ENCODE measurements at places on chromosomes 3 and 15.

DNA sequence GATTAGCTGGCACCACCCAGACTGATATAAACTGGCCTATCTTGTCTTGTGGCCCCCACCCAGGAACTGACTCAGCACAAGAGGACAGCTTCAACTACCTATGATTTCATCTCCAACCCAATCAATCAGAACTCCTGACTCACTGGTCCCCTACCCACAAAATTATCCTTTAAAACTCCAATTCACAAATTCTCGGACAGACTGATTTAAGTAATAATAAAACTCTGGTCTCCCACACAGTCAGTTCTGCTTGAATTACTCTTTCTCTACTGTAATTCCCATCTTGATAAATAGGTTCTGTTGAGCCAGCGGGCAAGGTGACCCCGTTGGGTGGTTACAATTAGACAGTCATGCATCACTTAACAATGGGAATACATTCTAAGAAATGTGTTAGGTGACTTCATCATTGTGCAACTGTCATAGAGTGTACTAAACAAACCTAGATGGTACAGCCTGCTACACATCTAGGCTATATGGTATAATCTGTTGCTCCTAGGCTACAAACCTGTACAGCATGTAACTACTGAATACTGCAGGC is 48.1 kb upstream of the MAP4 start:
- DNase-seq = no peak

DNA sequence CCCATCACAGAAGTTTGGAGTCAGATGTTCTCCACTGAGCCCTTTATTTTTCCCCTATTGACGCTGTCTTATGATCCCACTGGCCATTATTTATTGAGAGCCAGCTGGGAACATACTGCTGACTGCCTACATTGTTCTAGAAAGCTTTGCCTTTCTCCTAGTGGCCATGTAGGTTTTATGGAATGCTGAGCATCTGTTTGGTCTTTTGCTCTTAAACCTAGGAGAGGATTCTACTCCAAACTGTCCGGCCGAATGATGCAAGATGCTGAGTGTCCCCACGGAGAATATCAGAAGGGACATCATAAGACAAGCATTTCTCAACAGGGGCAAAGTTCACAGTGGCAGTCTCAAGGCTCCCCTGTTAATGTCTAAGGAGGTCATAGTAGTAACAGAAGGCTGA is 171.4 kb downstream of the ARRDC4 start:
- DNase-seq = no peak

DNA sequence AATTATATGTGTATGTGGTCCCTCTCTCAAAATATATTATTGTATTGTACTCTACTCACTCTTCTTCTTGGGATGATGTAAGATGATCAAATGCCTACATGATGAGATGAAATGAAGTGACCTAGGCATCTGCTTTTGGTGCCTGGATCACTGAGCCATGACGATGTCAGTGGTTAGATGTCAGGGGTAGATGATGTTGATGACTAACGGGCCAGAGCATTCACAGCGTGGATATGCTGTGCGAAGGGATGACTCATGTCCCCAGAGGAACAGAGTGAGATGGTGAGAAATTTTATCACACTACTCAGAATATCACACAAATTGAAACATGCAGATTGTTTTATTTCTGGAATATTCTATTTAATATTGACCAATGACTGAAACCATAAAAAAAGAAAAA is 233.9 kb upstream of the CADM2 start:
- no peak for DNase-seq

DNA sequence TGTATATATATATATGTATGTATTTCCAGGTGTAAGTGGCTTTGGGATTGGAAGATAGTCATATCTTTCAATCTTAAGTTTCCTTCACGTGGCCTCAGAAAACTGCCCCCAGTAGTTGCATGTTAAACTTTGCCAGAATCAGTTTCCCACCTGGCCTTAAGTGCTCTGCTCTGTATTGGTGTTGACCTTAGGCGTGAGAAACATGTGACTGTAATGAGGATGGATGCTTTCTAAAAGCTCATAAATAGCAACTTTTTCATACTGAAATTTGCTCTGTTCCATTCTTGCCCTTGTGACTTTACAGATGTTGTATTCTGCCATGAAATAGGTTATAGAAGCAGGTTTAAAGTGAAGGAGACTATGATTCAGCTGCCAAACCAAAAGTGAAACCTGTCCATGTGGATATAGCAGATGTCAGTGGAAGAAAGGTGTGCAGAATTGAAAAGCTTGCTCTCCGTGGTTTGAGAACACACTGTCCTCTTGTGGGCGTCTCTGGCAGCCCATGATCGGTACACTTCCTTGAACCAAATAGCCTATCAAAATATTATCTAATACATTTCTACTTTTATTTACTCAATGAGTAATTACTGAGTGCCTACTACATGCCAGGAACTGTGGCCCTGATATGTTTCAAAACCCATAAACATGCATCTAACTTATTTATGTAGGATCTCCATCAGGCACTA is 15.8 kb downstream of the SCG5 start:
- DNase-seq = no peak

DNA sequence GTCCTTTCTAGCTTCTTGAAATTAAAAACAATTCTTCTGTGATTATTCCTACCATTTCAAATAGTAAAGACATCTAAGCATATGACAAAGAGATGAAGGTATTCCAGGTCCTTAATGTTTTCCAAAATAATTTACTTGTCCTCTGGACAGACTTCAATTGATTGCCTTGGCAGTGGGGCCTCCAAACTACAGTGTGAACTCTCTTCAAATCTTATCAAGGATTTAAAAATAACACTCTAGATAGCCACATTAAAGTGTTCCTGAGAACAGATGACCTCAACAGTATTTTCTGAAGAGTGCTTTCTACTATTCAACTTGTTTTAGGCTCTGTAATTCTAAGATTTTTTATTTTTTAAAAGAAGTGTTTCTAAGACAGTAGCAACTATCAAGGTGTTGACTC is 7.9 kb upstream of the MLF1 start:
- no peak for DNase-seq

DNA sequence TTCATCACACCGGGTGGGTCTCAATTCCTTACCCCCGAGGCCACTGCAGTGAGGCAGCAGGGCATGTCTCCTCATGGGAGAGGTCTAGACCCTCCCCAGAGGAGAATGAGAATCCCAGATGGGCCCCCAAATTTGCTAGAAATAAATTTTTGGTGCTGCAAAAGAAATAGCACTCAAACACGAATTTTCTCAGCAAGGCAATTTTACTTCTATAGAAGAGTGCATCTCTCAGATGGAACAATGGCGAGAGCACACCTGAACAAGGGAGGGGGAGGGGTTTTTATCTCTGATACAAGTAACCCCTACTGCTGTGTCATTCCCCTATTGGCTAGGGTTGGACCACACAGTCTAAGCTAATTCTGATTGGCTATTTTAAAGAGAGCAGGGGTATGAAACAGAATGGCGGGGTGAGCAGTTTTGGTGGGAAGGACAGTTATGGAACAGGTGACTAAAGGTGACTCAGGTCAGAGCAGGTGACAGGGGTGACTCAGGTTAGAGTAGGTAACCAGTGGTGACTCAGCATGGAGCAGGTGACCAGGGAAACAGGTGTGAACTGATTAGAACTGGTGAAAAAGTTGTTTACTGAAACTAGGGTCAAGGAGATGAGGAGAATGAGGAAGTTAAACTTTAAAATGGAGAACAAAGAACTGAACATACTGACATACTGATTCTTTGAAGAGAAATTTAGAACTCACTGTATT is 93.0 kb upstream of the WNT7A start:
- DNase-seq = no peak

DNA sequence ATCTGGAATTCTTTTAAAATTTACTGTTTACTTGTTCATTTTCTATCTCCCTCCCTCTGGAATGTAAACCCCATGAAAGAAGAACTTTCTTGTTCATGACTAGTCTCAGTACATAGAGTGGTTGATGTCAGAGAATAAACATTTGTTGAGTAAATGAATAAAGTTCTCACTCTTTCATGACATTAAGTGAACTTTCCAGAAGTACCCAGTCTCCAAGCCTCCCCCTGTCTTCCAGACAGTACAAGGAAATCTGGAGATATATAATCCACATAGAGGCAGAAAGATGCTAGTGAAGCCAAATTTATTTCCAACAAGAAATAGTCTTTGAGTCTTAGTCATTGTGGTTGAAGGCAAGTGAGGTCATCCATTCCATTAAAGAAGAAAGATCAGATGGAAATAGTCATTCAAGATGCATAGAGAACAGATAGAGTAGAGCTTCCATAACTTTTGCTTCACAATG is 71.5 kb upstream of the GALNT15 start:
- no peak for DNase-seq

DNA sequence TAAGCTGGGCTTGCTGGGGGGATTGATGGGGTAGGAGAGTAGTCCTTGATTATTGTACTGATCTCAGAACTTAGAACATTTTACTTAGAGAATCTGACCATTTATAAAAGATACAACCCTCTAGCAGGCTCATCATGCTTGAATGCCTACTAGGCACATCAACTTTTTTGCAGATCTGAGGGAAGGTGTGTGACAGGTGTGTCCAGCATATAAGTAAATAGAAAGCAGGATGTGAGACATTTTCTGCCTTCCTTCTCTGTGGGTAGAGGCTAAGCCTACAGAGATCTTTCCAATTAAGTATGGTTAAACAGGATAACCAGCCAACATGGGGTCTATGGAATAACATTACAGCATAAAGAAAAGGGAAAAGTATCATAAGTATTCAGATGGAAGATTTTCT is 159.1 kb downstream of the AKAP13 start:
- no peak for DNase-seq

DNA sequence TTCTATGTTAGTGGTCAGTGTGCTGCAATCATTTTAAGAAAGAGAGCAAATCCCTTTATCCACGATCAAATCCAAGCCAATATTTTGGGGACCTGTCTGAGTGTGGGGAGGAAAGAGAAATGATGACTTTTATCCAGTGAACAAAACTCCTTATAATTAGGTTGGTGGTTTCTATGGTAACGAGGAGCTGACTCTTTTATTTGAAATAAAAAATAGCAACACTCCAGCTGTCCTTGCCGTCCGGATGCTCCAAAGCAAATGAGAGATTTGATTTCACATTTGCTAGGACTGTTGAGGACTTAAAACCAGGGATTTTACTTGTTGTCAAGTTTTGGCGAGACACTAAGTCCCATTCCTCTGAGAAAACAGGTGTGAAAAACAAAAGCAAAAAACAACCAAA is 154.0 kb upstream of the PRICKLE2 start:
- no peak for DNase-seq

DNA sequence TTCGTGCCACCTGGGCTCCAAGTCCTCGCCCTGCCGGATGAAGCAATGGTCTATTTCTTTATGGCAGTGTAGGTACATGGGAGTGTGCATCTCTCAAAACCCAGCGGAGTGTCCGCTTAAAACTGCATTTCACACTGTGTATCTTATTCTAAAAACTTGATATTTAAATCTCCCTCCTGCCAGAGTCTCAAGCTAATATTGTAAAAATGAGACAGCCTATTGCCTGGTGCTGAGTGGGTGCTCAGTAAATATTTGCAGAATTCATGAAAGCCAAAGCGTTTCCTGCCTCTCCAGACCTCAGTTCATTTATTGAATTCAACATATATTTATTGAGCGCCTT is 330 bp upstream of the TBC1D2B start:
- no peak for DNase-seq

GRCh38 chr15:84761607-84762131 is 13.3 kb downstream of the ZNF592 start:
- no peak for DNase-seq

- DNase-seq = no peak
These were observed 169.0 kb downstream of the ABHD5 start for GRCh38 chr3:43859766-43860165.

- DNase-seq = no peak
These were observed 18.6 kb upstream of the PRR23E start for GRCh38 chr3:127174284-127174683.

GRCh38 chr15:80887148-80887547 is 102.5 kb downstream of the MESD start:
- DNase-seq = no peak

DNA sequence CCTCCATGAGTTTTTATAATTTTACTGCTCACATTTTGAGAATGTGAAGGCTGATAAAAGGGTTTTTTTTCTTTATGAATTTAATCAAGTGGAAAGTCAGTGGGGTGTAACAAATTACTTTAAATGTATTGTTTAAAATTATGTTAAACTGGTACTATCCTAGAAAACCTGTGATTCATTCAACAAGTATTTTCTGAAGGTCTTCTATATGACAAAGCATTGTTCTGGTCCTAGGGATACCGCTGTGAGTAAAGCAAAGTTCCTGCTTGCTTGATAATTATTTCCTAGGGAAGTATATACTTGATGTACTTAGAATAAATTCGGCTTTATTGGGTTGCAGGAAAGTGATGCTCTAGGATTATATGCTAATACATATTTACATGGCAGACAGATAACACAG is 152.8 kb upstream of the GOLGA6L4 start:
- DNase-seq = no peak
